ENCODE measurements at places on chromosomes 6 and 20.

DNA sequence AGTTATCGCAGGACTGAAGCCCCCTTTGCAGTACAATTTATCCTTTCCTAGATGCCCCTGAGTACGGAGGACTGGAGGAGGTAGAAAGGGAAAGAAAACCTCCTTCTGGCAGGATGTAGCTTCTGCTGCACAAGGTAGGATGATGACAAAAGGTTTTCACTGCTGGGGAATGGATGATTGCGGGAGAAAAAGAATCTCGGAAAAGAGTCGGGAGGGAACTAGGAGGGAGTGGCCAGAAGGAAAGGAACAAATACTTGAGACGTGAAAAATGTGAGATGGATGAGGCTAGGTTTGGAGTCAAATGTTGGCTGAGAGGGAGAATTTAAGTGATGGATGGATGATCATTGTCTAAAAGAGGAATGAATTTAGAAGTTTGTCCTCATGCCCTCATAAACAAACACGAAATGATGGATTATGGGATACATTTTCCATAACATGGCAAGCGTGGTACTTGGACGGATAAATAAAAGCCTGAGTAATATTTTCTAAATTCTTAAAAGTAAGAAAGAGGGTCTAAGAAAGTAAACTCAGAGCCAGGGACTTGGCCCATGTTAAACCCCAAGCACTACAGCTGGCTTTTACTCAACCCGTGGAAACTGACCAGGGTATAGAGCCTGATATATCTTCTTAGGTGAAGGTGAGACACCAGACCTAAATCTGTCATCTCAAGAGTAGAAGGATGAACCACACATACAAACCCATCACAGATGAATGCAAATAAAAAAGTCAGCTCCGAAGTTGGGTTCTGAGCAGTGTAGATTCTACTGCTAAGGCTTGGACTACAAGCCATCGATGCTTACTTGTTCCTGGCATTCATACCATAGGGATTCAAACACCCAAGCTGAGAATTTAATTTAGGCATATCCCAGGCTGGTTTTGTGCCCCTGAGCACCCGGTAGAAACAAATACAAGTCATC is 72.4 kb downstream of the HFE start:
- peak; percentile 78 for DNase-seq

DNA sequence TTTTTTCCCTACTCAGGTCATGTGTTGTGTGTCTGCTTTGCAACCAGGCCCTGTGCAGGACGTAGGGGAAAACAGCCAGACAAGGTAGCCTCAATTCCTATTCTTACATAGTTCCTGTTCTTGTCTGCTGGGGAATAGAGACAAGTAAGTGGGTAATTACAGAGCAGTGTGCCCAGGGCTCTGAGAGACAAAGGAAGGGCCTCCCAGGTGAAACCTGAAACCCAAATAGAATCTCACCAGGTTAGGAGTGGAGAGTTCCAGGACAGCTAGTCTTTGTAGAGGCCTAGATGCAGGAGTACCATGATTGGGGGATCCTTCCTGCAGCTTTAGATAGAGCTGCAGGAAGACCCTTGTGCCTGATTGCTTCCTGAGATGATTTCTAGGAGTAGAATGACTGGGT is 48.4 kb downstream of the DHX35 start:
- no peak for DNase-seq

DNA sequence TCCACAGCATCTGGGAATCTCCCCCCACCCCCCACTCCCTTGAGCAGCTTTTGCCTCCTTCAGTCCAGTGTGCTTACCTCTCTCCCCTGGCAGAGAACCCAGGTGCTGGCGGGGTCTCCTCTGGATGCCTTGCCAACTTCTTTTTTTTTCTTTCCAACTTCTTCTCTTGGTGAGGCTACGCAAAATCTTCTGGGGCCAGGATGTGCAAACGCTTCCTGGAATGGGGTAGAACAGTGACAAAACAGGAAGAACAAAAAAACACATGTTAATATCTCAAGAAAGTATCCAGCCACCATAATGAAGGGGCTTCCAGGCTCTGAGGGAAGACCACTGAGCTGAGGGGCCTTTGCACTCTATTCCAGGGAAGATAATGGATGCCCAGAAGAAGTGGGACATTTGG is 53.9 kb upstream of the DDR1 start:
- peak; percentile 72 for DNase-seq

DNA sequence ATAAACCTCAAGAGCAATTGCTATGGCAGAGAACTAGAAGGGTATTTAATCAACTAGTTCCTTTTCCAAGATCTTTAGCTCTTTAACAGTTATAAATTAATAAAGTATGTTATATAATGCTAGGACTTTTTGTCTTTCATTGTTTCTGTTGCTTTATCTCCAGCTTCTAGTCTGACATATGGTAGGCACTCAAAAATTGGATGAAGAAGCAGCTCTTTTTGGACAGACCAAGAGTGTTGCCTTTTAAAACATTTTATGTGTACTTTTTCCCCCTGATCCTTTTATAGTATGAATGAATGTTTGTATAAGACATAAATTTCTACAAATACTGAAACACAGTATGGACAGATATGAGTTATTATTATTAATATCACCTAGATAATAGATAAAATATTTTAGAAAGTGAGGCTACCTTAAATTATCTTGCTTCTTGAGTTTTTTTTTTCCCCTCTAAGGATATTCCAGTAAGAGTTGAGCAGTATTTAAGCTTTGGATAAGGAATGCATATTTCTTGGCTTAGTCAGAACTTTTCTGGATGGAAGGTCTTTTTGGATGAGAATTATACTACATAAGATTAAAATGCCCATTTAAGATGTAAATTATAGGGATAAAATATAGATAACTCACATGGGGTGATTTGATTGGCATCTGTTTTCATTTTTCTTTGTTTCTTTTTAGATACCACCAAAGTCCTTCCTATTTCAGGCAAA is 16.6 kb downstream of the LAMA2 start:
- DNase-seq = no peak

DNA sequence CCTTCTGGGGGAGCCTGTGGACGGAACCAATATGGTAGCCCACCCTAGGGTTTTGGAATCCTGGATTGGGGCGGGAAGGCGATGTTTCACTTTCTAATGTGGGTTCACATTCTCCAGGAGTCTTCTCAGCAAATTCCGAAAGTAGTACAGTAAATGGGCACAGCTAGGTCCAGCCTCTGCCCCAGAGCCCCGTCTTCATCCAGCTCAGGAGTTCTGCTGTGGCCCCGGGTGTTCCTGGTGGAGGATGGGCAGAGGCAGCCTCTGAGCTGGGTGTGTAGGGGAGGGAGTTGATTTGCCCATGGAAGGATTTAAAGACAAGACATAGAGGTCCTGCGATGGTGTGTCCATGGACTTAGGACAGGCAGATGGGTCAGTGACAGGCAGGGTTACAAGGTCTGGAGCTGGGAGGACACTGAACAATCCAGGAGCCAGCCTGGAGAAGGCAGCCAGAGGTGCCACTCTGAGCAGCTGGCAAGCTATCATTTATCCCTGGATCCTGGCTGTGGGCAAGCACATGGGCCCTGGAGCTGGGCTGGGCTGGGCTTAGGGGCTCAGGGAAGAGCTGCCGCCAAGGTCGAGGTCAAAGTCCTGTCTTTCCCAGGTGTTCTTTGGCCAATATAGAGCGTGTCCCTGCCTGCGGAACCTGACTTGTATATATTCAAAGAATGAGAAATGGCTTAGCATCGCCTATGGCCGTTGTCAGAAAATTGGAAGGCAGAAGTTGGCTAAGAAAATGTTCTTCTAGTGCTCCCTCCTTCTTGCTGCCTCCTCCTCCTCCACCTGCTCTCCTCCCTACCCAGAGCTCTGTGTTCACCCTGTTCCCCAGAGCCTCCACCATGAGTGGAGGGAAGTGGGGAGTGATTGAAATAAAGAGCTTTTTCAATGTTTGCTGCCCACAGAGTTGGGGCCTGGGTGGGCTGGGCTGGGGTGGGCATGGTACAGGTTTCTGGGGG is 6.7 kb downstream of the CLPSL1 start:
- no peak for DNase-seq

DNA sequence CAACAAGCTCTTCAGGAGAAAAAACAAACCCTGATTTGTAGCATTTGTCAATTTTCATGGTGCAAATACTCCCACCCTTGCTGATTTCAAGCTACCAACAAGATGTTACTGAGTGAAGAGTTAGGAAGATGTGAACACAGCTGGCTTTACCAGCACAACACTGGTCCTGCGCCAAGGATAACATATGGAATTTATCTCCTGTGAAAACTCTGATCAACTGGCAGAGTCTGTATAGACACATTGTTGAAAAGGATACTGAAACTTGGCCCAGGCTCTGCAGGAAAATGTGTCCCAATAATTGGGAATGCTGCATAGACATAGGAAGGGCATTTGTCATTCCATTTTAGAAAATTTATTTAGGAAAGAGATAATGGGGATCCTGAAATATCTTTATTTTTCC is 29.0 kb downstream of the OTOR start:
- DNase-seq = no peak

DNA sequence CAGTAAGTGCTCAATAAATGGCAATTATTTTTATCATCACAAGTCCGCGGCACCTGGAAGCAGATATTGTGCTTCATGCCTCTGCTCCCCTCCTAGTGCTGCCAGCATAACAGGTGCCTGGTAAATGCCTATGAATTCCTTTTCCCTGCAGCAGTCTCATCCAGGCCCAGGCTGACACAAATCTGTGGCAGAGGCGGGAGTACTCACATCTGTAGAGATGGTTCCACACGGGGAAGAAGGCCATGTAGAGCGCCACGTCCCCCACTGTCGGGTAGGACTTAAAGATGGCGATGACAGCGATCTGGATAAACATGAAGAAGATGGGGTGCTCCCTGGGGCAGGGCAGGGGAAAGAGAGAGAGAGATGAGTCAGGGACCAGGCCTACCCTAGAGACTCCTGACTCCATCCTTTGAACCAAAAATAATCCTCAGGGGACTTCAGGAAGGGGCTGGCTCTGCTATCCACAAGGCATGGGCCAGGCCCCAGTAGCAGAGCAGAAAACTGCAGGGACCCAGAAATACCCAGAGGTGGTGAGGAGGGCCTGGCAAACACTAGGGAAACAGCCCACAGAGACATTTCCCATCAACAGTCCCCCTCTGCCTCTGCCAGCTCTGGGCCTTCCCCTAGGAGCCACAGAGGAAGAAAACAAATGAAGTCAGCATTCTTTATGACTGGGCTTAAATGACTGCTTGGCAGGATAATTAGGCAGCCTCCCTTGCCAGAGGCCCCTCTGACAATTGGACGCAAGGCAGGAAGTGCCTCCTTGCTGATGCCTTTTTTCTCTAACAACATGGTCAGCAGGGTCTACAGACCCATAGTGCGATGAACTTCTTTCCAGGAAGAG is 23.0 kb downstream of the MAP1LC3A start:
- peak; percentile 72 for DNase-seq

DNA sequence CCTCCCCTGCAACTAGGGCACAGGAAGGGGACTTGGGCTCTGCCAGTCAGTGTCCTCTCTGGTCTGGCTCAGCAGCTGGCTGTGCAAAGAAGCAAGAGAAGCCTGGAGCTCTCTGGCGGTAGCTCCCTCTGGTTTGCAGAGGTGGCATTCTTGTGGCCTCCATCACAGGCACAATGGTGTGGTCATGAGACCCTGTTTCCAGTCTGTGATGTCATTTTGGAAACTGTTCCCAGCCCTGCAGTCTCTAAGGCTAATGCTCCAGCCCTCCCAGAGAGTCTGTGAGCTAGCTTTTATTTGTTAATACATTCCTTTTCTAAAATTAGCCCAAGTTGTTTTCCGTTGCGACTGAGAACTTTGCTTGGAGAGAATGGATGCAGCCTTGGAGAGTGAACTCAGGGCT is 69.5 kb upstream of the FOXQ1 start:
- DNase-seq = no peak

DNA sequence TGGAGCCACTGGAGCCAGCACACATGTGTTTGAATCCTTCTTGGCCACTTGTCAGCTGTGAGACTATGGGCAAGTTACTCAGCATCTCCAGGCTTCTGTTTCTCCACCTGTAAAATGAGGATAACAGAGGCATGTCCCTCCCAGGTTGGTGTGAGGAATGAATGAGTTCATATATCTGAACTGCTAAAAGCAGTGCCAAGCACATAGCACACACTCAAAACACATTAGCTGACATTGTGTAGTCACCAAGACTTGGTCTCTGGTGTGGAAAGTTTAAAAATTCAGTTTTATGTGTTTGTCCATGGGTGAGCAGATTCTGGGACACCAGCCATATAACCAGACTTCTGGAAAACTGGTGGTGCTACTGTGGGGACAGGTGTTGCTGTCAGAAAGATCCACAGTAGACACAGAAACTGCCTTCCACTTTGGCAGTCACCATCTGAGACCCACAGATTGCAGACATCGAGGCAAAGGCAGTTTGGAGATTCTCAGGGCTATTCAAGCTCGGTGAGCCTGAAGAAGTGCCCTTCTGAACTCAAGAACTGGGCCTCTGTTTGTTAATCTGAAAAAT is 115.8 kb downstream of the MRPL14 start:
- DNase-seq = no peak

DNA sequence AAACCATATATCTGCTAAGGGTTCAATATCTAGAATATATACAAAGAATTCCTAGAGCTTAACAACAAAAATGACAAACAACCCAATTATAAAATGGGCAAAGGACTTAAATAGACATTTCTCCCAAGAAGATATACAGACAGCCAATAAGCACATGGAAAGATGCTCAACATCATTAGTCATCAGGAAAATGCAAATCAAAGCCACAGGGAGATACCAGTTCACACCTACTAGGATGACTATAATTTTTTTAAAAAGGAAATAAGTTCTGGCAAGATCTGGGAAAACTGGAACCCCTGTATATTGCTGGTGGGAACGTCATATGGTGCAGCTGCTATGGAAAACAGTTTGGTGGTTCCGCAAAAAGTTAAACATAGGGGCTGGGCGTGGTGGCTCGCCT is 116.2 kb upstream of the MYL9 start:
- no peak for DNase-seq

- DNase-seq = no peak
These were observed 9.6 kb downstream of the HLA-A start for GRCh38 chr6:29951882-29952281.

- no peak for DNase-seq
These were observed 24.9 kb downstream of the DEFB125 start for GRCh38 chr20:112396-112795.

DNA sequence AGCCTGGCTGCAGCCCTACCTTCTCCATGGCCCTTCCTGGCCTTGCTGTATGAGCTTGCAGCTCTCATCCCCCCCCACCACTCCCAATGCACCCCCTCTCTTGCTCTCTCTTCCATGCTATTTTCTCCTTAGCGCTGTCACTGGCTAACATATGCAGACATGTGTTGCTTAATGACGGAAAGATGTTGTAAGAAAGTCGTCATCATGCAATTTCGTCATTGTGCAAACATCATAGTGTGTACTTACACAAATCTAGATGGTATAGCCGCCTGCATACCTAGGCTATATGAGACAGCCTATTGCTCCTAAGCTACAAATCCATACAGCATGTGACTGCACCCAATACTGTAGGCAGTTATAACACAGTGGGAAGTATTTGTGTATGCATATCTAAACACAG is 27.0 kb downstream of the ANGPT4 start:
- DNase-seq = no peak

GRCh38 chr6:54320871-54321270 is 12.6 kb downstream of the TINAG start:
- no peak for DNase-seq

GRCh38 chr20:46013829-46014516 is 5.3 kb downstream of the MMP9 start:
- DNase-seq = peak; percentile 90

All from activated CD4-positive, alpha-beta T cell treated with anti-CD3 and anti-CD28 coated beads, Interleukin-2, amount 10 ng/mL, durations not matched to agents 24 days and 14 days (primary cell).